ENCODE measurements at places on chromosomes 16 and 17.

DNA sequence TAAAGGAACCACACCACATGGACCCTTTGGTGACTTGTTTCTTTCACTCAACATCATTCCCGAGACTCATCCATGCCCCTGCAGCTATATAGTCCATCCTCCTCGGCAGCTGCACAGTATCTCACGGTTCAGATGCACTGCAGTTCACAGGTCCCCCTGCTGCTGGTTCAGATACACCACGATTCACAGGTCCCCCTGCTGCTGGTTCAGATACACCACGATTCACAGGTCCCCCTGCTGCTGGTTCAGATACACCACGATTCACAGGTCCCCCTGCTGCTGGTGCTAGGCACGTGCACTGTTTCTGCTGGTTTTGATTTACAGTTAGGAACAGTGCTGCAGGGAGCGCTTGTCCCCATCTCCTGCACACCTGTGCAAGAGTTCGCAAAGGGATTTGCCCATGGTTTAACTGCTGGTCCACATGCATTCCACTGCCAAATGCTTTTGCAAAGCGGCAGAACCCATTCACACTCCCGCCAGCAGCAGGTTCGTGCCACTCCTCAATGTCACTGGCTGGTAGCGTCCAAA lies 3.8 kb downstream of the HSDL1 start:
- no peak for DNase-seq

GRCh38 chr17:38357486-38358123 lies 6.0 kb downstream of the SOCS7 start:
- no peak for DNase-seq

DNA sequence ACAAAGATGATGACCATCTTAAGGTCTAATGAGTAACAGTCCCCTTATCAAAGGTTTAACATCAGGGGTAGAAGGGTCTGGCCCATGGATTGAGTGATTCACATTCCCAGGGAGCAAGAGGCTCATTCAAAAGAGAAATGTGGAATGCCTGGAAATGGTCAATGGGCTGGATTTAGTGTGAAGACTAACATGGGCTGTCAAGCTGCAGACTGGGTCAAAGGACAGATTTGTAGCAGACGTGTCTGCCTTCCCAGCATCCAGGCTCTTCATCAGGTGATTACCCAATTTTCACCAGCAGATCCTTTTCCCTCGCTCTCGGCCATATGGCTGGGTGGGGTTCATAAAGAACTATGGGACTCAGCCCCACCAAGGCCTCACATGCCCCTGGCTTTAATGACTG lies 26.8 kb downstream of the DCUN1D3 start:
- DNase-seq = no peak

- no peak for DNase-seq
These were observed 20.1 kb downstream of the GPRC5B start for GRCh38 chr16:19864566-19864965.

GRCh38 chr16:69315486-69316311 lies 4.5 kb downstream of the VPS4A start:
- no peak for DNase-seq

DNA sequence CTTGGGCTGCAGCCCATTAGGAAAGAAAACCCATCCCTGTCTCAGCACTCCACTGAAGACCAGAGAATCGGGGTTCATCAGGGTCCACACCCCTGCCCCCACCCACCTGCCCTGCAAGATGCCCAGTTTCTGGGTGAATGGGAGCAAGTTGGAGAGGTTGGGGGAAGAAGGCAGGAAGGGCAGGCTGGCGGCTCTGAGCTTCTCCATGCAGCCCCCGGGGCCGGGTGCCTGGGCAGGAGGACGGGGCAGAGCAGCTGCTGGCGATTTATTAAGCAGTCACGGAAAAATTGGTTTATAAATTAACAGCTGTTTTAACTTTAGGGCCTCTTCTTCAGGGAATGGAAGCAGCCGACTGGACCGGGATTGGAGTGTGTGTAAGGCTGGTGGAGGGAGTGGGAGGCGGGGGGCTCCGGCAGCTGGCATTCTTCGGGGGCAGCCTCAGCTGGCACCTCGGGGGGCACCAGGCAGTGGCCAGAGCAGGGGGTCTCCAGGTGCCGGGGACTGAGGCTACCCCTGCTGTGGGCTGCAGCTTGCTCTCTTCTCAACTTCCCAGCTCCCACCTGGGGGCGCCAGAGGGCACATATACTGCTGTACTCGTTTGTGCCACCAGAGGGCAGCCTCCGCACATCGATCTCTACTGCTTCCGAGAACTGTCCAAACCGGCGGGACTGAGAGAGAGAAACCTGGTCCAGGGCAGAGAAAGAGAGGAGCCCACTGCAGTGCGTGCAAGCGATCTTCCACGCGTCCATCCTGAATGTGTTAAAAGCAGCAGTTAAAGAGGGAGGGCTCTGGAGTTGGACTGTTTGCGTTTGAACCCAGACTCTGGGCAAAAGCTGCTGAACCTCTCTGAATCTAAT lies 5.0 kb upstream of the PPP1R1B start:
- DNase-seq = peak; percentile 81

DNA sequence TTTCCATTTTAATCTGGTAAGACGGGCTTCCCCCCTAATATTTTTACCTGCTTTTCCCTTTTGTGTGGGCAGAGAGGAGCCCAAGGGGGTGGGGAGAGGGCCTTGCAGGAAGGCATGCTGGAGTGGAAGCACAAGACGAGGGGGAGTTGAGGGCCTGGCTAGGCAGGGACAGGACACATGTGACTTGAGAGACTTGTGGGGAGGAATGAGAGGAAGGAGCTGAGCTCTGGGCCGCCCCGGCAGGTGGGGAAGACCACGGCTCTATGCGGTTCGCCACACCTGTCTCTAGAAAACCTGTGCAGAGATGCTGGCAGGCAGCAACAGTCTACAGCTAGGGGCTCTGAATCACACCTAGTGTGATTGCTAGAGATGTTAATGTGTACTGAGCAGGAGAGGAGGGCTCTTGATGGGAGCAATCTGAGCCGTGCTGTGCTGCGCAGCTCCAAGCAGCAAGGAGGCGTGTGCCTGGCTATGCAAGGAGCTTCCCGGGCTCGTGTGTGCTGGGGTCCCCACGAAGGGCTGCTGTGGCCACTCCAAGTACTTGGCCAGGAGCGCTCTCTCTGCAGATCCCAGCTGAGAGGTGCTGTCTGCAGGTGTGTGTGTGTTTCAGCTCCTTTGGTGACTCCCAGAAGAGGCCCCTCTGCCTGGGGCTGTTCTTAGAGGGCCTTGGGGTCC lies 50.2 kb downstream of the PDPK1 start:
- DNase-seq = no peak

DNA sequence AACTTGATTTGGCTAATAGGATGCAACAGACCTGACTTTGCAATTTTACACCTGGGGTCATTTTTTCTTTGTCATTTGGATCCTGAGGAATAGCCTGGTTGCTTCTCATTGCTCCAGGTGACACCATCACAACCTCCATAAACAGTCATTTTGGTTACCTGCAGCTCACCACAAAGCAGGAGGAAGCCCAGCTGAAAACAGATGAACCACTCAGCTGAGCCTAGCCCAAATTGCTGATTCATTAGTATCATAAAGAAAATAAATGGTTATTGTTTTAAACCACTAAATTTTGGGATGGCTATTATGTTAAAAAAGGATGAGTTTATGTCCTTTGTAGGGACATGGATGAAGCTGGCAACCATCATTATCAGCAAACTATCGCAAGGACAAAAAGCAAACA lies 841.0 kb upstream of the EEF2KMT start:
- DNase-seq = no peak

GRCh38 chr16:21646721-21647561 lies 5.5 kb downstream of the IGSF6 start:
- peak; percentile 72 for DNase-seq

- no peak for DNase-seq
These were observed 22.9 kb downstream of the GNPTG start for GRCh38 chr16:1374418-1375297.

GRCh38 chr17:76076146-76076764 lies 1.7 kb downstream of the GALR2 start:
- DNase-seq = no peak

GRCh38 chr16:24013864-24014645 lies 178.3 kb downstream of the PRKCB start:
- peak; percentile 90 for DNase-seq

GRCh38 chr17:73453090-73453489 lies 141.3 kb upstream of the CDC42EP4 start:
- no peak for DNase-seq

DNA sequence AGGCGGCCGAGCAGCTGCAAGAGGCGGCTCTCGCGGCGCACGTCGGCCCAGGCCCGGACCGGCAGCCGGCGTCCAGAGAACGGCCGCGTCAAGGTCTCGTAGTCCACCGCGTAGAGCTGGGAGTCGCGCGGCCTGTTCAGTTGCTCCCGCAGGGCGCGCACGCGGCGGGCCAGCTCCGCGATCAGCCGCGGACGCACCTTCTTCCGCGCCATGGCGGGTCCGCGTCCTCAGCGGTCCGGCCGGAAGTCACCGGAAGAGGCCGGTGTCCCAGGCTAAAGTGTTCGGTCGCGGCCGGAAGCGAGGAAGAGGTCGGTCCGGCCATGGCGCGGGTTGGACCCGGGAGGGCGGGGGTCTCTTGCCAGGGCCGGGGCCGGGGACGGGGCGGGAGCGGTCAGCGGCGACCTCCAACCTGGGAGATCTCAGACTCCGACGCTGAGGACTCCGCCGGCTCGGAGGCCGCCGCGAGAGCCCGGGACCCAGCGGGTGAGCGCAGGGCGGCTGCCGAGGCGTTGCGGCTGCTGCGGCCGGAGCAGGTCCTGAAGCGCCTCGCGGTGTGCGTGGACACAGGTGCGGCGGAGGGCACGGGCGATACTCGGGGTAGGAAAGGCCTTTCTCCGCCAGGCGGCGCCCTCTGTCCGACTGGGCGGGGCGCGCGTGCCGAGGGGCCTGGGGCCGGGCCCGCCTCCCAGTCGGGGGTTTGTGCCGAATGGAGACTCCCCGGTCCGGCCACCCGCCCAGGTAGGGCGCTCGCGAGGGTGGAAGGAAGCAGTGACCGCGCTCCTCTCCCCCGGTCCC lies at the start of gene MRPS34:
TSS of gene MRPS34 (minus strand) at position 227 of the 795 bp plus-strand sequence. CDS start at position 212, 15 bp downstream.
- DNase-seq = peak; percentile 77

DNA sequence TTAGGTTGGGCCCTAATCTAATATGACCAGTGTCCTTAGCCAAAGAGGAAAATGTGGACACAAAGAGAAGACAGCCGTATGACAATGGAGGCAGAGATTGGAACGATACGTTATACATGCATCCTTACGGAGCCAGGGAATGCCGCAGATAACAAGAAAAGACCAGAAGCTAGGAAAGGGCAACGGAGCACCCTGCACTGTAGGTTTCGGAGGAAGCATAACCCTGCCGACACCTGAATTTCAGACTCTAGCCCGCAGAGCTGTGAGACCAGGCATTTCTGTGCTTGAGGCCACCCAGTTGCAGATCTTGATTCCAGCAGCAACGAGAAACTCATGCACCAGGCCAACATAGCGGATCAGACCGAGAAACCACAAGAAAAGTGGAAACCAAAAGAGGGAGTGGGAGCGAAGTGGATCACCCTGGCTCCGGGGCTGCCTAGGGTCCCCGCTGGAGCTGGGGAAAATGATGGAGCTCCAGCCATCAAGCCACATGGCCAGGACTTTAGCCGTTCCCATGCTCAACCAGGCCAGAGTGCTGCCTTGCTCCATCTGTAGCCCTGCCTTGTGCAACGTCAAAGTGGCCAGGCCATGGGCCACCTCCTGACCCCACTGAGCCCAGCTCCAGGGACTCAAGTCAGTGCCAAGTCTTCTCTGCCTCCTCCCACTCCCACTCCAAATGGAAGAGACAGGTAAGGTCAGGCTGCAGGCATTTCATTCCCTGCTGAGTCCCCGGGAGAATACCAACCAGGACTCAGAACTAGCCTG lies 51.7 kb upstream of the RPL38 start:
- no peak for DNase-seq

- DNase-seq = no peak
These were observed 6.2 kb downstream of the SLC9A5 start for GRCh38 chr16:67254801-67255552.

DNA sequence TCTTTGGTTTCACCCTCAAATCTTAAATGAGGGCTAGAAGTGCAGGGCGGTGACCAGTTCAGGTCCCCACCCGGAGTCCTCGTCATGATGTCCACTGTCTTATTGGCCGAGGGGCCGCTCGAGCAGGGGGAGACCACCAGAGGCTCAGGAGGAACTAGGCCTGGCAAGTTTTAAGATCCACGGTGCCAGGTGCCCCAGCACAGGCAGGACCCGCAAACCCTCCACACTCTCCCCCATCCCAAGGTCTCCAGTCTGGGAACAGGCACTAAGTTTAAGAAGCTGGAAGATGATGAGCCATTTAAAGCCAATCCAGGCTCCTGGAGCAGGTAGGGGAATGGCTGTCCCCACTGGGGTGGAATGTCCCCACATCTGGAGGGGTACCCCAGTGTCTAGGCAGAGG lies 4.1 kb downstream of the DLX3 start:
- no peak for DNase-seq

DNA sequence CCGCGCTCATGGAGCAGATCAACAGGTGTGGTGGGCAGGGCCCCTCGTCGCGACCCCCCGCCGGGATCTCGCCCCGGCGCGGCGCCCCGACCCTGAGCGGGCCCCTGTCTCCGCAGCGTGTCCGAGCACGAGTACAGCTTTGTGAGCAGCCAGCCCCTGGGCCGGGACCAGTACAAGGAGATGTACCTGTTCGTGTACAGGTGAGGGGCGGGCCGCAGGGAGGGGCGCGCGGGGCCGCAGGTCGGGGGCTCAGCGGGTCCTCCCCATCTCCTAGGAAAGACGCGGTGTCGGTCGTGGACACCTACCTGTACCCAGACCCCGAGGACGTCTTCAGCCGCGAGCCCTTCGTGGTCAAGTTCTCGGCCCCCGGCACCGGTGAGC lies 848 bp downstream of the DNASE1L2 start:
- DNase-seq = no peak

GRCh38 chr16:65788434-65789140 lies 577.9 kb upstream of the CDH5 start:
- no peak for DNase-seq

- no peak for DNase-seq
These were observed 76.7 kb upstream of the MARCHF10 start for GRCh38 chr17:62884781-62885180.

DNA sequence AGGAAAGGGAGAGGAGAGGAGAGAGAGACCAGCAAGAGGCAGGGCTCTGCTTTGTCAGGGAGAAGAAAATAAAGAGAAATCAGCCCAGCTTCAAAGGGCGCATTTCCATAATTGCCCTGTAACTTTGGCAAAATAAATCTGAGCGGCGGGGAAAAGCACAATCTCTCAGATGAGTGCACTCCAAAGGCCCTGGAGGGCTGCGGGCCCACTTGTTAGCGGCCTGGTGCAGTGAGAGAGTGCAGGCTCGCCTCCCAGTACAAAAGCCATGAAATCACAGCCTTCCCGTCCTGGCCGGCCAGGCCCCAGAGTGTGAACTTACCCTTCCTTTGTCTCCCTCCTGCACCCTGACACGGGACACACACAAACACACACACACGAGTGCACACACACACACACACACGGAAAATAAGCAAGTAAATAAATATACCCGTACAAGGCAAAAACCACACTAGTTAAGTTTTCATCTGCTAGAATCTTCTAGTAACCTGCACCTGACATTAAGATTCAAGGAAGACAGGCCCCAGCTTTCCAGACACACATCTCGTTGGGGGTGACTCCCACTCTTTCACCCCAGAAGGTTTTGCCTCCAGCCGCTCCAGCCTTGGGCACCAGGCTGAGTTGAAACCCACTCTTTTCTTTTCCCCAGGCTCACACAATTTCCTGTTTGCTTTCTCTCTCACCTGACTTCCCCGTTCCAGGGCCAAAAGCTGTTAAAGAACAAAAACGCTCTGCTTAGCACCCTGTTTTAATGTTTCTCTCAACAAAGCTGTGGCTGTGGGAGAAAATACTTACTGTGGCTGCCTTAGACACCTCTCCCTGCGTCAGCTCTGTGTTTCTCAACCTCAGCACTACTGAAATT lies 8.5 kb downstream of the IRX3 start:
- no peak for DNase-seq

GRCh38 chr17:61418449-61418848 lies 18.8 kb downstream of the TBX2 start:
- no peak for DNase-seq

- DNase-seq = no peak
These were observed 39.8 kb downstream of the TMEM11 start for GRCh38 chr17:21174186-21174585.

Measured in CD4-positive, alpha-beta T cell treated with Interferon gamma for 1 hour (primary cell).